Spleen (tissue), 13 donors: ENCODE measurements at places on chromosomes 13 and 19. TPM values are rescaled to one million over a fixed set of nuclear protein-coding genes. Genes with fewer than 3 reads are reported as not detected.

DNA sequence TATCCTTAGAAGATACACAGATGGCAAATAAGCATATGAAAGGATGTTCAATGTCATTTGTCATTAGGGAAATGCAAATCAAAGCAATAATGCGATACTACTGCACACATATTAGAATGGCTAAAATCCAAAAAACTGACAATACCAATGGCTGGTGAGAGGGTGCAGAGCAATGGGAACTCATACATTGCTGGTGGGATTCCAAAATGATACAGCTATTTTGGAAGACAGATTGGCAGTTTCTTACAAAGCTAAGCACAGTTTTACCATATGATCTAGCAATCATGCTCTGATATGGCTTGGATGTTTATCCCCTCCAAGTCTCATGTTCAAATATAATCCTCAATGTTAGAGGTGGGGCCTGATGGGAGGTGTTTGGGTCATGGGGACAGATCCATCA lies 122.6 kb downstream of the KCTD15 start:
- DNase-seq, result no peak

- DNase-seq, result no peak
Measured at GRCh38 chr13:76383676-76384461, 502.3 kb downstream of the KCTD12 start.

- DNase-seq, result no peak
Measured at GRCh38 chr13:37473035-37473434, 125.5 kb downstream of the POSTN start.

- DNase-seq, result peak; percentile 89
Measured at GRCh38 chr13:80338781-80339562, 2.0 kb downstream of the SPRY2 start.

GRCh38 chr13:111923439-111923838 lies 143.5 kb upstream of the SOX1 start:
- DNase-seq, result no peak

DNA sequence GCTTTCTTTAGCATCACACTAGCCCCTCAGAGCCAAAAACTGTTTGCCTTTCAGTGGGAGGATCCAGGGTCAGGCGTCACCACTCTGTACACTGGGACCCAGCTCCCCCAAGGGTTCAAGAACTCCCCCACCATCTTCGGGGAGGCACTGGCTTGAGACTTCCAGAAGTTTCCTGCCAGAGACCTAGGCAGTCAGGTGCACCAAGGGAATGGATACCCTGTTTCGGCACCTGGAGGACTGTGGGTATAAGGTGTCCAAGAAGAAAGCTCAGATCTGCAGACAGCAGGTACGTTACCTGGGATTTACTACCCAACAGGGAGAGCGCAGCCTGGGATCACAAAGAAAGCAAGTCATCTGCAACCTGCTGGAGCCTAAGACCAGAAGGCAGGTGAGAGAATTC lies 603.0 kb downstream of the UQCRFS1 start:
- no peak for DNase-seq

- DNase-seq, result no peak
Measured at GRCh38 chr13:111066544-111066943, 48.6 kb upstream of the ARHGEF7 start.

GRCh38 chr19:11152318-11153062 lies 3.1 kb downstream of the SPC24 start:
- DNase-seq, result no peak

DNA sequence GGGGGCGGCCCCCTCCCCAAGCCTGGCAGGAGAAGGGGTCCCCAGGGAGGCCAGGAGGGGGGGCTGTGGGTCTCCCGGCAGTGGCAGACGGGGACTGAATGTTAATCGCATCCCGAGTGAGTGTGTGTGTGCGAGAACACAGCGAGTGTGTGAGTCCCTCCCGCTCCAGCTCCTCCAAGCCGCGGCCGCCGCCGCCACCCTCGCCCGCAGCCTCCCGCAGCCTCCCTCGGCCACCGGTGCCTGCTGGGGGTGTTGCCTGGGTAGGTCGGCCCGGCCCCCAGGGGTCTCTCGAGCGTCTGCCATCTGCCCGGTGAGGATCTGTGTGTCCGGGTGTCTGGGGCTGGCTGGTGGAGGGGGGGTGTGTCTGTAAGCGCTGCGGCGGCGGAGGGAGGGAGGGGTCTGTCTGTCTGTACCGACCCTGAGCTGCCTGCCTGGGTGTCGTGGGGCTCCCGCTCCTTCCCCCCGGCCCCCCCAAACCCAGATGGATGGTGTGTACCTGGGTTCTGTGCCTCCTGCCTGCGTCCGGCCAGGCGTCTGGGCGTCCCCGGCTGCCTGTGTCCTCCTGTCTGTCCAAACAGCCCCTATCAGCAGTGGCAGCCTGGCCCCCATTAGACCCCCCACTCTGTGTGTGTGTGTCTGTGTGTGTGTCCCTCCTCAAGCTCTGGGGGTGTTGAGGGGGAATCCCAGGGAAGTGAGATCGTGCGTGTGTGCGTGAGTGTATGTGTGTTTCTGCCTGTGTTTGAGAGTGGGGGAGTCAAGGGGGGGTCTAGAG lies at the start of gene GRIN2D:
Gene GRIN2D (plus strand): TSS at position 110 of the 772 bp plus-strand sequence. CDS start 4,725 bp downstream, outside the sequence.
- no peak for DNase-seq

- DNase-seq, result no peak
Measured at GRCh38 chr19:30887042-30887441, 462.2 kb downstream of the TSHZ3 start.

DNA sequence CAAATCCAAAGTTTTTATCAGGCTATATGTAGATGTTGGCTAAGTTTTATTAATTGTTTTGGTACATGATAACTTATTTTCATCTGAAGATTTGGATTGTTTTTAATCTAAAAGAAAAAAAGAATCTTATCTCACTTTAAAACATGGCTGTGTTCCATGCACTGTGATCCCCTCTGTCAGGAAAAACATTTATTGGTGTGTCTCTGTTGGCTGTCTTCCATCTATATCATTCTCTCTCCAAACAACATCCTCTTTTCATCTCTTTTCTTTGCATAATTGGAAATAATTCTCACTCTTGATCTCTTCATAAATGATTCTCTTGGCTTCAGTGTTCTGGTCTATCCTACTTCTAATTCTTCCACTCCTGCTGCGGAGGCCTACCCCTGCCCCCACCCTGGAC lies 4.2 kb downstream of the NALCN start:
- no peak for DNase-seq

- no peak for DNase-seq
Measured at GRCh38 chr13:103941506-103942140, 875.4 kb upstream of the SLC10A2 start.

GRCh38 chr13:23656637-23657371 lies 86.6 kb downstream of the TNFRSF19 start:
- no peak for DNase-seq

DNA sequence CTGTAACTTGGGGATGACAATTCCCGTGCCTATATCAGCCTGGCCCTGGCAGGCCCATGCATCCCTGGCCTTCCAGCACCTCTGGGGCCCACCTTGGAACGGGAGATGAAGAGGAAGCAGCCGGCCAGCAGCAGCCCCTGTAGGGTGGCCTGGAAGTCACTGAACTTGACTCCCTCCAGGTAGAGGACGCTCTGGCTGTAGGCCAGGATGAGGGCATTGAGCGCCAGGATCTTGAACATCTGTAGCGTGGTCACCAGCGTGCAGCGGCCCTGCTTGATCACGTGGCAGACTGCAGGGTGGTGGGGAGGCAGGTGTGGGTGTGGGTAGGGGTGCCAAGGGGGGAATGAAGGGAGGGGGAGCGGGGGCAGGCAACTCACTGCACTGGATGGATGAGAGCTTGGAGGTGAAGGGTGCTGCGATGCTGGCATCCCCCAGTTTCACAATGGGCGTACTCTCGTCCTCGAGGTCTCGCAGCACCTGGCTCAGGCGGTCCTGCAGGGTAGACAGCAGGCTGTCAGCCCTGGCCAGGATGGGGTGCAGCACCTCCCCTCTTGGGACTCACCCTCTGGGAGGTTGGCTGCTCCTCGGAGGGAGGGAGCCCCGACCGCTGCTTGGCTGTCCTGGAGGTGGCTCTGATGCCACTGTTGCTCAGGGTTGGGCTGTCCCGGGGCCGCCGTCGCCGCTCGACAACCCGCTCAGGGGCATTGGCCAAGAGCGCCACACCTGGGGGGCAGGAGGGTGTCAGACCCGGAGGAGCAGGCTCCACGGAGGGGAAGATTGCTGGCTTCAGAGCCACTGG lies 3.8 kb upstream of the GMIP start:
- no peak for DNase-seq

GRCh38 chr13:102645701-102646100 lies 48.9 kb downstream of the TPP2 start:
- DNase-seq, result no peak

GRCh38 chr19:15534957-15535864 lies 26.9 kb downstream of the CYP4F22 start:
- DNase-seq, result no peak

DNA sequence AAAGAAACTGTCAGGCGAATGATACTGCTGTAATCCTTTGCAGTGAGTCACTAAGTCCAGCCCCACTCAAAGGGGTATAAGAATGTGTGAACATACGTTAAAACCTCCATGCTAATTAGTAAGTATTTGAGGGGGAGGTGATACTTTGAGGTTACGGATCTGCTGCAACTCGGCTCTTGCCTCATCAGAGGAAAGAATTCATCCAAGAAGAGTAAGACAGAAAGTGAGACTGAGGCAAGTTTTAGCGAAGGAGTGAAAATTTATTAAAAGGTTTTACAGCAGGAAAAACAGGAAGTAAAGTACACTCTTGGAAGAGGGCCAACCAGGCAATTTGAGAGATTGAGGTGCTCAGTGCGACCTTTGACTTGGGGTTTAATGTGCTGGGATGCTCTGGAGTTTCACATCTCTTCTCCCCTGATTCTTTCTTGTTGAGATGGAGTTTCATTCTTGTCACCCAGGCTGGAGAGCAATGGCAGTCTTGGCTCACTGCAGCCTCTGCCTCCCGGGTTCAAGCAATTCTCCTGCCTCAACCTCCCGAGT lies 9.8 kb downstream of the CLEC4M start:
- DNase-seq, result no peak

GRCh38 chr13:21395953-21396352 lies 63.1 kb downstream of the ZDHHC20 start:
- no peak for DNase-seq

DNA sequence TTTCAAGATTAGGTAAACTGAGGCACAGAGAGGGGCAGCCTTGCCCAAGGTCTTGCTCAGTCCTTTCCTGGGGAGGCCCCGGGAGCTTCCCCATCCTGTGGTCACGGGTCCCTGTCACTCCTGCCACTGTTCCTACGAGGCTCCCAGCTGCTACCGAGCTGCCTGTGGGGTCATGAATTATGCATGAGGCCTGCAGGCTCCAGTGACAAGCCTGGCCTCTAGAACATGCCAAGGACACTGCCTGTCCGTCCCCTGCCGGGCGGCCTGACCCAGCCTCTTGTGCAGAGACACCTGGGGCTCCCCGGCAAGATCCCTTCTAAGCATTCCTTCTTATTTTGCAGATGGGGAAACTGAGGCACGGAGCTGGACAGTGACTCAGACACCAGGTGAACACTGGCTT lies 2.7 kb downstream of the FCHO1 start:
- DNase-seq, result no peak

GRCh38 chr19:48493718-48494401 lies 17.8 kb downstream of the LMTK3 start:
- DNase-seq, result peak; percentile 75

DNA sequence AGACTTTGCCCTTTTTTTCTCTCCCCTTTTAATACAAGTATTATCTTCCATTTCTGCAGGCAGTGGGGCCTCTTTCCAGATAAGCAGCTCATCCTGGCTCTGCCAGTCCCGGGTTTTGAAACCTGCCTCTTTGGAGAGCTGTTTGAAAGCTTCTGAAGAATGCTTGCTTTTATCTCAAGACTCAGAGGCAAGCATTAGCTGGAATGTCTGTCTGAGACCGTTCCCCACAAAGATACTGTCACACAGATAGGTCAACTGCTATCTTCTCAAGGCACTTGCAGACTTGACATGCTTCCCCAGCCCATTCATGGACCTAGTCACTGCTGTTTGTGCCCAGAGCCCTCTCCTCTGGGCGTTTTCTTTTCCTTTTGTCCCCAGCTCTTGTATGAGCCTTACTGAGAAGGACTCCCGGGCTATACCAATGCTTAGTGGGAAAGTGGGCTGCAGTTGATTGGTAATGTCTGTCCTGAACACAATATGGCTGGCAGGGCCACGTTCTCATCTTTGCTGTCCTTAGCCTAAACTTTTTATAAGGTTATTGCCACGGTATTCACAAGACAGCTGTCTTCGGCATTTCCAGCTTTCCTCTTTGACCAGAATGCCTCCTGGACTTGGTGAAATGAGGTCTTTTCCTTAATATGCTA lies 13.4 kb downstream of the SERP2 start:
- no peak for DNase-seq

DNA sequence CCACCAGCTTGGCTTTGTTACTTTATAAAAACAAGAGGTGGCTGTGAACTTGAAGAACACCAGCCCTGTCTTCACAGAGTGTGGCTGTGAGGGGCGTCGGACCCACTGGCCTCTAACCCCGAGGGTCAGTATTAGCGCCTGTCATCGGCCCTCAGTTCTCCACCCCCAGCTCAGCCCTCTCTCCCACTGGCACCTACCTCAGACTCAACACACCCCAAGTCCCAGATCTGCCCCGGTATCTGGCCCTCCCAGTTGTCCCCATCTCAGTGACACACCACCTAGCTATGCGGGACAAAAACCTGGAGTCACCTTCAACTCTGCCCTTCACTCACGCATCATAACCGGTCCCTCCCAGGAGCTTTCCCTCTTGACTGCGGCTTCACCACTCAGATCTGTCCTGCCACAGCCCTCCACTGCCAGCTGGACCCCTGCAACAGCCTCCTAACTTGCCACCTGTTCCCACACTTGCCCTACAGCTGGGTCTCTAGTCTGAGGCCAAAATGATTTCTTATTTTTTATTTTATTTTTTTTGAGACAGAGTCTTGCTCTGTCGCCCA lies 45.4 kb downstream of the PEPD start:
- DNase-seq, result peak; percentile 22

GRCh38 chr19:18239303-18239702 lies 13.1 kb upstream of the PDE4C start:
- no peak for DNase-seq

GRCh38 chr13:43472980-43473379 lies 313.8 kb downstream of the ENOX1 start:
- no peak for DNase-seq

PGLYRP2 gene
- total RNA-seq, result not detected

FGF22 gene
- total RNA-seq, result 0.27 TPM

SLC15A1 gene
- not detected for total RNA-seq

ACER1 gene
- not detected for total RNA-seq

ZNF433 gene
- total RNA-seq, result 7.7 TPM

RFX1 gene
- total RNA-seq, result 18.0 TPM

ZNF541 gene
- 0.42 TPM for total RNA-seq

C19orf85 gene
- not detected for total RNA-seq

ZNF681 gene
- total RNA-seq, result 4.8 TPM

SIGLEC10 gene
- 118 TPM for total RNA-seq

DMKN gene
- total RNA-seq, result 2.5 TPM

ZNF610 gene
- 2.8 TPM for total RNA-seq

C1QTNF9 gene
- not detected for total RNA-seq
